NCI-H345 (cell line): ENCODE measurements at places on chromosomes 12 and 14.

- DNase-seq, result peak; percentile 76
These were observed 231.2 kb downstream of the AKAP6 start for GRCh38 chr14:32560209-32560857.

GRCh38 chr12:2636741-2637340 is 157.9 kb upstream of the FKBP4 start:
- DNase-seq, result no peak

- DNase-seq, result no peak
These were observed 24.5 kb downstream of the GPRC5D start for GRCh38 chr12:12927211-12928079.

DNA sequence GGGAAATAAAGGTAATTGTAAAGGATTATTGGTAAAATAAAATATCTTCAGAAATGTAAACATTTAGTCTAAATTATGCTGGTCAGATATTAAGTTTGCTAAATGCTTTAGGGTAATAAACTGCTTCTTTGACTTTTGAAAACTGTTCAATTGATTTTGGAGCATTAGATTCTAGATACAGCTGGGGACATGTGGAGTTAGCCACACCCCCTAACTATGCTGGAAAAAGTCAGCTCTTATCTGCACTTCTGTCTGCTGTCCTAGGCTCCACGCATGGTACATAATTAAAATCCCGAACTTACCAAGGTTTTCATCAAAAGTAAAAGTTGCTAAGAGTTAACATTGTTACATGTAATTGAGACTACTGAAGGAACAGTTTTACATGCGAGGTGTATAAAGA is 78.8 kb downstream of the ITPR2 start:
- no peak for DNase-seq

- no peak for DNase-seq
These were observed 69.6 kb downstream of the NT5DC3 start for GRCh38 chr12:103771466-103771865.

DNA sequence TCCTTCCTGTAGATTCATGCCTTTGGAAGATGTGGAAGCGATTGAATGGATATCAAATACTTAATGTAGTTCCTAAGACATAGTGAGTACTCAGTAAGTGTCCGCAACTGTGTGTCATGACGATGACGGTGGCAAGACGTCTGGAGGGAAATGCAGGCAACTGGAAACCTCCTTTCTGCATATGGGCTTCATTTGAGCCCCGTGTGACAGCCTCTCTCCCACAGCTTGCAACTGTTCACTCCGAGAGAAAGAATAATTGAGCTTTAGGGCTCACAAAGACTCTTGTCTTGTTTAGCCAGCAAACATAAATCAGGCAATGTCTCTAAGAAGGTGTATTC is 6.9 kb downstream of the CFAP251 start:
- DNase-seq, result no peak
